NT2/D1 (cell line): ENCODE measurements at places on chromosomes 5 and 9.

DNA sequence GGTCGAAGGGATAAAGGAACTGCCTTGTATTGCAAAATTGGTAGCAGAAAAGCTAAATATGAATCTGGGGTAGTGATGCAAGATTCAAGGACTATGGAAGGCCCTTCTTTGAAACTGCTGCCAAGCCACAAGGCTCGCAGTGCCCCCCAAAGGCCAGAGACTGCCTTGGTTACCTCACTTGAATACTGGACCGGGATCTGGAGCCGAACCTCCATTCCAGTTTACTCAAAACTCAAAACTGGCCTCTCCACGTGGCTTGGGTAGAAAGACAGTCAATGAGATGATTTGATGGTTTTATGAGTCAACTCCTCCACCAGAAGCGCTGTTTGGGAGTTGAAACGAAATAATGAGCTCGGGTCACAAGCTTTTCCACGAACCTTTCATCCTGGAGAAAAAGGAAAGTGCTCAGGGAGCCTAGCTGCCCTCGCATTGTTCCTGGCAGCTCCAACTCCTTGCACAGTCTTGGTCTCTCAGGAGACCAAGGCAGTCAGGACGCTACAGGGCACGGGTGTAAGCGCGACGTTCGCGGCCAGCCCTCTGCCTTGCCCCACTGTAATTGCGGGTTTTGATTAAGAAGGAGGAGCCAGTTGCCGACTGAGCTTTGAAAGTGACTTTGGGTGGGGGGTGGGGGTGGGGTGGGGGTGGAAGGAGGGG lies 2.8 kb downstream of the ST8SIA4 start:
- no peak for DNase-seq

GRCh38 chr5:159405611-159406031 lies 75.3 kb upstream of the IL12B start:
- DNase-seq = no peak

DNA sequence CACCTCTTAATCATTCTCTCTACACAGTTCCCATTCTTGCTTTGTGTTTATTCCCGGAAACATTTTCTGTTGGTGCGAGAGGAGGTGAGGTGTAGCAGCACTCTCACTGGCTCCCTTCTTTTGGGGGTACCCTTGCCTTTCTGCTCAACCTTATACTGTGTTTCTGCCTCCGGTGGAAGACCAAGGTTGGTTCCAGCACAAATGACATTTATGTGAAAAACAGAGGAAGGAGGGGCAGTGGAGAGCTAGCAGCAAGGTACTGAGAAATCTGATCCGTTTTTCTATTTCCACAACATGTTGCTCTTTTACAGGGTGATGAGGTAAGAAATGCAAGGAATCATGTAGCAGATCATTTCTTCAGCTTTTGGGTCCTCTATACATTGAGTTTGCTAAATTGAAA lies 648.0 kb upstream of the DMAC1 start:
- DNase-seq = no peak

DNA sequence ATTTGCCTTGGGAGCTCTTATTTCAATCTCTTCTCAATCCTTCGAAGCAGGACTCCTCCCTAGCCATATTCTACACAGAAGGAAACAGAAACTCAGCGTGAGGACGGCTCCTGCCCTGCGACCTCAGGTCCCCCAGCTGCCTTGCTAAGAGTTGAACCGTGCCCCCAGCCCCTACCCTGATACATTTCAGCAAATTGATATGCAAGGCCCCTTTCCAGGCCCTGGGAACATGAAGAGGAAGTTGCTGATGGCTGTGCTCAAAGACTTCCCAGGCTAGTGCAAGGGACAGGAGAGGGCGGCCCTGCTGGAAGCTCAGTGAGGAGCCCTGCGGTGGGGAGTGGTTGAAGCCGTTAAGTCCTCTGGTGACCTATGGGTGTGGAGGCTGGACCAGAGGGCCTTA lies 41.5 kb downstream of the BOD1 start:
- no peak for DNase-seq

GRCh38 chr5:181176254-181176952 lies 28.6 kb downstream of the TRIM7 start:
- no peak for DNase-seq

DNA sequence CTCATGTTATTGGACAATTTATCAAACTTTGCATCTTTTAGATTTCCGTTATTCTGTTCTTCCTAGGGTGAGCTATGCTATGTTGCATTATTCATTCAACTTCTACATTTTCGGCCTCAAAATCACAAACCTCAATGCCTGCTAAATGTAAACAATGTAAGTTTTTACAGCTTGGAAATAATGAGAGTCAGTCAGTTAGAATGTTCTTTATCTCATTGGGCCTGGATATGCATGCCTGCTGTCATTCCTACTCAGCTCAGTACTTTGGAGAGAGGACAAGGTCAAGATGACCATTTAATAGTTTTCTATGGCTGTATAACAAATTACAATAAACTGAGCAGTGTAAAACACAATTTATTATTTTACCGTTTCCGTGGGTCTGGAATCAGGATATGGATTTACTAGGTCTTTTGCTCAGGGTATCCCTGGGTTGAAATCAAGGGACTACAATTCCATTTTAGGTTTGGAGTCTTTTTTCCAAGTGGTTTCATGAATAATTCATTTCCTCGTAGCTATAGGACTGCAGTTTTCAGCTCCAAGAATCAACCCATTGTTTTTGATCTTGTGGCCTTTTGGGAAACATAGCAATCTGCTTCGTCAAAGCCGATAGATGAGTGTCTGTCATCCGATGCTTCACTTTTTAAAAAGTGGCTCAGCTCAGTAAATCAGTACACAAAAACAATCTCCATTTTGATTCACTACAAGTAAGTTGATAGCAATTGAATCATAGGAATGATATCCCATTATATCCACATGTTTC lies 1143.2 kb upstream of the CDH6 start:
- no peak for DNase-seq

- no peak for DNase-seq
Measured at GRCh38 chr5:39485079-39485478, 60.3 kb upstream of the DAB2 start.

GRCh38 chr9:105067895-105068580 lies 140.1 kb upstream of the ABCA1 start:
- DNase-seq = no peak

DNA sequence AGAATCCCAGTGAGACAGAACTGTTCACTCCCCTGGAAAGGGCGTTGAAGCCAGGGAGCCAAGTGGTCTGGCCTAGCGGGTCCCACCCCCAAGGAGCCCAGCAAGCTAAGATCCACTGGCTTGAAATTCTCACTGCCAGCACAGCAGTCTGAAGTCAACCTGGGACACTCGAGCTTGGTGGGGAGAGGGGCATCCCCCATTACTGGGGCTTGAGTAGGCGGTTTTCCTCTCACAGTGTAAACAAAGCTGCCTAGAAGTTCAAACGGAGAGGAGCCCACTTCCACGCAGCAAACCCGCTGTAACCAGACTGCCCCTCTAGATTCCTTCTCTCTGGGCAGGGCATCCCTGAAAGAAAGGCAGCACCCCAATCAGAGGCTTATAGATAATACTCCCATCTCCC lies 45.1 kb upstream of the PTGER4 start:
- DNase-seq = no peak

DNA sequence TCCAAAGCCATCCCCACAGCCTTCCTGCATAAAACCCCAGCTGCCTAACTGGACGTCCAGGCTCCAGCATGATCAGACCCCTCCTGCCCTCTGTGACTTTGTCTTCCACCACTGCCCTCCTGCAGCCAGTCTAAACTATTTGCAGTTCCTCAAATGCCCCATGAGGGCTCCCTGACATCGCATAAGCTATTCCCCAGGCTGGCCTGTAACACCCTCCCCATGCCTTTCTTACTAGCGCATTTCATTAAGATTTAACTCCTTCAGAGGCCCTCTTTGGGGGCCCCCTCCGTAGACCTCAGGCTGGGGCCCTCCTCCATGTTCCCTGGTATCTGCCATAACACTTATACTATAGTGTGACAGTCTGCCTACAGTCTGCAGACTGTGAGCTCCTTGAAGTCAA lies 15.5 kb upstream of the SMIM23 start:
- peak; percentile 9 for DNase-seq

- no peak for DNase-seq
Measured at GRCh38 chr9:18909140-18910018, 123.6 kb downstream of the SAXO1 start.

- no peak for DNase-seq
Measured at GRCh38 chr9:114448706-114449105, 56.6 kb downstream of the WHRN start.

- no peak for DNase-seq
Measured at GRCh38 chr5:98128846-98129245, 644.6 kb upstream of the RGMB start.

DNA sequence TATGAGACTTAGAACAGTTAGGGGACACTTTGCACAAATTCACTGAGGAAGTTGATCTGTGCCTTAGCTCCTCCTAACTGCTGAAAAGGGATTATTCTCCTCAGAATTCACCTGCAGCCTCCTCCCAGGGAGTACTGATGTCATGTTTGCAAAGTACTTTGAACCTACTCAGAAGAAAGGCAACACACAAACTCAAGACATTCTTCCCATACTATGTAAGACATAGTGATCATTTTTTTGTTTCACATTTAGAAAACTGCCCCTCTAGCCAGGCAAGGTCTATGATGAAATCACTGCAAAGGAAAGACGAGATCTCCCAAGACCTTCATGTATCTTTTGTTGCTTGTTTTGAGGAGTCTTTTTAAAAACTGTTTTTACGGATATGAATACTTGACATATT lies 10.6 kb upstream of the VLDLR start:
- DNase-seq = no peak

- DNase-seq = no peak
Measured at GRCh38 chr5:123358751-123359150, 64.5 kb downstream of the CEP120 start.
